ENCODE measurements at places on chromosomes 1 and 21.

DNA sequence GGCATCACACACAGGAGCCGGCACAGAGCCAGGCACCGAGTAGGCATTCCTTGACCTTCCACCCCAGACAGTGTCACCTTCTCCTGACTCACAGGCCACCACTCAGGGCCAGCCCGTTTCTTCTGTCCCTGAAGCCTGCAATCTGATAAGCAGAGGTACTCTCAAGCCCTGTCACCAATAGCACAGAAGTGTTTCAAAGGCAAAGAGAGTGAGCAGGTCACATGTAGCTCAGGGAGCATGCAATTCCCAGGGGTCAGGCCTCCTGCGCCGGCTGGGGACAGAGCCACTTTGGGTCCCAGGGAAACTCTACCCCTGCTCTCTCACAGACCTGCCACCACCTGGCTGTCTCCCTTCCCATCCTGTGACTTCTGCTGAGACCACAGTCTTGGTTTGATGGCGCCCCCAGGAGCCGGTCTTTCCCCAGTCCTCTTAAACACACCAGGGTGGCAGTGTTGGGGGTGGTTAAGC is 13.2 kb downstream of the CAPN9 start:
- DNase-seq = no peak

GRCh38 chr21:15841856-15842564 is 112.2 kb downstream of the USP25 start:
- DNase-seq = no peak

GRCh38 chr1:212692774-212693644 is 6.6 kb downstream of the BATF3 start:
- DNase-seq = no peak

GRCh38 chr21:38114717-38115333 is 142.0 kb upstream of the KCNJ15 start:
- DNase-seq = no peak

GRCh38 chr1:180577361-180577760 is 18.6 kb downstream of the OVAAL start:
- no peak for DNase-seq
